ENCODE measurements at places on chromosomes 5 and 9.

DNA sequence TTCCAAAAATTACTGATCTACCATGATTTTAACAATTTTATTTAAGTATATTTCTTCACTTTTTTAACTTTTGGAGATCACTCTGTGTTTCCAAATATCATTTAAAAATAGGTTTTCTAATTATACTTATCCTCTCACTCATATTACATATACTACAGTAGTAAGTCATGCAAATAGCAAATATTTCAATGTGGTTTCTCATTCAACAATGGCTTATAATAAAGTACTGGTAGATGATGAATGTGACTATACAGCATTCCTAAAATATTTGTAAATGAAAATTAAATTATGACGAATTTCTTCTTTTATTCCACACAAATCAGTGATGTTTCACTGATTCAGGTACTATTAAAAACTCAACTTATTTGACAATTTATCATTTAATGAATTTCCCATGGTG is 176.3 kb upstream of the MEF2C start:
- DNase-seq, result no peak

DNA sequence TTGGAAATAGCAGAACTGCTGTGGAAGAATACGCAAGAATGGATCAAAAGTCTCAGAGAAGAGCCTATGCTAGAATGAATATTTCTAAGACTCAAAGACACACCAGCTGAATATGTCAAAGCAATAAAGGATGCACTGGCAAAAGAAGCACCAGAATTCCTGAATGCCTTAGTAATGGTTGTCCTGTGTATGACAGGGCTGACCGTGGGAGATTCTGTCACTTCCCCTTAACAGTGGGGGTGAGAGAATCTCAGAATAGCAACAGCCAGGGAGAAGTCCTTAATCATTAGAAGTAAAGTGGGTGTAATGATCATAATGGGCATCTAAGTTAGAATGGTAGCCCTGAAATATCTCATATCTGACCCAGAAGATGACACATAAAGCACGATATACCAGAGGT is 14.6 kb upstream of the PRR16 start:
- DNase-seq, result no peak

- DNase-seq, result no peak
Measured at GRCh38 chr5:134227776-134228175, 1.9 kb upstream of the PPP2CA start.

GRCh38 chr5:33608344-33609041 is 167.7 kb downstream of the TARS1 start:
- DNase-seq, result no peak

DNA sequence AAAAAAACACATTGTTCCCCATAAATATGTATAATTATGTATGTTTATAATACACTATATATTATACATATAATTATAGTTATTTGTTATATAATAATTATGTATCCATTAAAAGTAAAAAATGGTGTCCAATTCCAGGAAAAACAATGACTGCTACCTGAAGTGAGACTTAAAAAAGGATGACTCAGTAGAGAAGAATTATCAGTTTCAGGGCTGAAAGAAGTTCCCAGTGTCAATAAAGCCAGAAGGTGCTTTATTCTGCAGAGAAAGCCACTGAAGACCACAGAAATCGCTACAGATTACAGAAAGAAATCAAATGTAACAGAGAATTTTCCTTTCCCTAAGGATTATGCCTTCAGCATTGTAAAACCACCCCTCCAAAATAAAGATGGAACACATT is 50.9 kb downstream of the ANKRD31 start:
- no peak for DNase-seq

DNA sequence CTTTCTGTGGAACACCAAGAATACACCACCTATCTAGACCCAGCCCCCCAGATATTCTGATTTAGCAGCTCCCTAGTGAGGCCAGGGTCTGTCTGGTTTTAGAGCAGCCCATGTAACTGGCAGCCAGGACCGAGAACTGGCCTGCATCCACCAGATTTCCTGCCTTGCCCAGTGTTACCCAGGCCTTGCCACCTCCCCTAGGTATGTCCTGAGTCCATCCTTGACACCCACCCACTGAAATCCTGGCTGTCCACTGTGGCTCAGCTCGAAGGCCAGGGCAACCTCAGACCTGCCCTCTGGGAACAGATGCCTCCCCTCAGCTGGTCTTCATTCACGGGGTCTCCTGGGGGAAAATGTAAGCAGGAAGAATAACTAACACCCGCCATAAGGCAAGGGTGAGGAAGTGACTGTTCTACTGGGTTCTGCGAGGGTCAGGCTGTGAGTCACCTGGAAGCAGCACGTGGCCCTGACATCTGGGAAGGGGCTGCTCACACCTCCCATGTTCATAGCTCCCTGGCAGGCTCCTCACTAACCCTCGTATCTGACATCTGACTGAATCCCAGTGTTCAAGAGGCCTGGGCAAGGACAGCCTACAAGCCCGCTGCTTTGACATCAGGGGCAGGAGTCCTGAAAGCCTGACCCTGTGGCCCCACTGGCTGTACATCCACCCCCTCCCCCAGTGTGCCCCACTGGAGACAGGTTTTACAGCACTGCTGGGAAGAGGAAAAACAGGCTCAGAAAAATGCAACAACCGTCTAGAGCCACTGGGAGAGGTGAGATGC is 72.7 kb downstream of the SEMA4D start:
- no peak for DNase-seq

DNA sequence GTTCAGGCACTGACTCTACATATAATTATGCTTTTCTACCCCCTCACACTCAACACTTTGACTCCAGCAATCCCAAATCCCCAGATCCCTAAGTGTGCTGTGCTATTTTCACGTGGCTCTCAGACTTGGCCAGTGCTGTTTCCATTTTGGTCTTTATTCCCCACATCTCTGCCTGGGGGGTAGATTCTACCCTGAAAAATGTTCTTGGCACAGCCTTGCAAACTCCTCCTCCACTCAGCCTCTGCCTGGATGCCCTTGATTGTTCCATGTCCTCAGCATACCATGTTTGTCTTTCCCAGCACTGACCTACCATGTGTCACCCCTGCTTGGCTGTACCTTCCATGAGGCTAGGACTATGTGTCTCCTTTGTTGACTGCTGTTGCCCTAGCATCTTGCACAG is 43.0 kb downstream of the FXN start:
- DNase-seq, result no peak

DNA sequence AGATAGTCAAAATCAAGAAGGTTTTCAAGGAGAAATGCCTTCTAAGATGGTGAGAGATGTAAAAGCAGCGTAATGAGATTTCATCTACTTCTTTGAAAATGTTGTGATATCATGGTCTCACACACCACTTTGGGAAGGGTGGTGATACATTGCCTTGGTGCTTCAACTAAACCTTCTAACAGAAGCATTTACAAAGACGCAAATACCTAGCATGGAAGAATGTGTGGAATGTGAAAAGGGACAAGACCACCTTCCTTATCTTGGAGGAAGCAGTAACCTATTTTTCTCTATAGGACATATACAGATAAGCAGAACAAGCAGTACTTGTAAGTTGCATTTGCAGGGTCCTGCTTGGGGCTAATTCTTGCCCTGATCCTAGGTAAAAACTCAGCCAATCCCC is 38.8 kb downstream of the PCA3 start:
- DNase-seq, result no peak

DNA sequence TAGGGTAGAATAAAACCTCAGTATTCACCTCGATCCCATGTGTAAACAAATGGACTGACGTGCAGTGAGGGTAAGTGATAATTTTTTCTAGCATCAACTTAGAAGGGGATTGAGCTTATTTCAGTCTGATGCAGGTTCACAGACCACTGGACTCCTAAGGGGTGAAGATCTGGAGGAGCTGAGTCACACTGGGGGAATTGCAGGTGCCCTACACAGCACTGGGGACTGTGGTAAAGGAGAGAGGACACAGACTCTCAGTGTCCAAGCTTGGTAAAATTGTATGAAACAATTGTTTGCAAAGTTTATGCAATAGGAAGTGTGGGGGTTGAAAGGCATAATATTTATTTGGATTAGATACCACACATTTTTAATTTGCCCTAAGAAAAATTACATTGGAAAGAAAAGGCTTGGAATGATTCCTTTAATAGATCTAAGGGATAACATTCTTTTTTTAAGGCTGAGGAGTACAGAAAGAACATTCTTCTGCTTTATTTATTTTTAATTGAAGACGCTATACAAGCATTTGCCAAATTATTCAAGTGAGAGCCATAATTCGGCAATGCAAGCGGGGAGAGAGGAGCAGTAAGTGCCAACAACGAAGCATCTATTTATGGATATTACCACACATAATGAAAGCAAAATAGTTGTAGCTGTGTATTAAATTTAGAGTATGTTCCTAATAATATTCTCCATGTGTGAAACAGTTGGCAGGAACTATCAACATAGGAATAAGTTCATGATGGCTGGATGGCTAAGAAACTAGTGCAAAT is 766.9 kb upstream of the ADAMTS16 start:
- DNase-seq, result no peak

DNA sequence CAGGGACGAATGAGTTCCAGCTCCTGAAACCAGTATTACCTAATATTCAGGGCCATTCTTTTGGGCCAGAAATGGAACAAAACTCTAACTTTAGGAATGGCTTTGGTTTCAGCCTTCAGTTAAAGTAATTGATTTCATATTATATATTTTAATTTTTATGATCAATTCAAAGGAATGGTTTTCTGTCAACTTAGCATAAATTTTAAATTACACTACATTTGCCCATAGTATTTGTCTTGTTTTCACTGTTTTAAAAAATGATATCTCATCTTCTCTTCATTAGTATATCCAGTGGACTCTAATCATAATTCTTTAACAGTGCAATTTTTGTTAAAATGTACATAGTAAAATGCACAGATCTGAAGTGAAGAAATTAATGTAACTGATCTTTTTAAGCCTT is 1.9 kb upstream of the PCDHB16 start:
- DNase-seq, result no peak

- DNase-seq, result no peak
Measured at GRCh38 chr5:34691326-34691725, 35.2 kb downstream of the RAI14 start.

DNA sequence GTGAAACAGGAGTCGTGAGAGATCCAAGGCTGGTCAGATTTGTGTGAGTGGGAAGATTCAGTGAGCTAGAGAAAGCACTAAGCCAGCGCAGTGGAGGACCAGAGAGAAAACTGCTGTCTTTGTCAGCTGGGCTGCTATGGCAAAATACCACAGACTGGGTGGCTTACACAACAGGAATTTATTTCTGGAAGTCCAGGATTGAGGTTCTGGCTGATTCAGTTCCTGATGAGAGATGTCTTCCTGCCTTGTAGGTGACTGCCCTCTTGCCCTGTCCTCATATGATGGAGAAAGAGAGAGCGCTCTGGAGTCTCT is 24.2 kb upstream of the ANKRD33B start:
- DNase-seq, result no peak

DNA sequence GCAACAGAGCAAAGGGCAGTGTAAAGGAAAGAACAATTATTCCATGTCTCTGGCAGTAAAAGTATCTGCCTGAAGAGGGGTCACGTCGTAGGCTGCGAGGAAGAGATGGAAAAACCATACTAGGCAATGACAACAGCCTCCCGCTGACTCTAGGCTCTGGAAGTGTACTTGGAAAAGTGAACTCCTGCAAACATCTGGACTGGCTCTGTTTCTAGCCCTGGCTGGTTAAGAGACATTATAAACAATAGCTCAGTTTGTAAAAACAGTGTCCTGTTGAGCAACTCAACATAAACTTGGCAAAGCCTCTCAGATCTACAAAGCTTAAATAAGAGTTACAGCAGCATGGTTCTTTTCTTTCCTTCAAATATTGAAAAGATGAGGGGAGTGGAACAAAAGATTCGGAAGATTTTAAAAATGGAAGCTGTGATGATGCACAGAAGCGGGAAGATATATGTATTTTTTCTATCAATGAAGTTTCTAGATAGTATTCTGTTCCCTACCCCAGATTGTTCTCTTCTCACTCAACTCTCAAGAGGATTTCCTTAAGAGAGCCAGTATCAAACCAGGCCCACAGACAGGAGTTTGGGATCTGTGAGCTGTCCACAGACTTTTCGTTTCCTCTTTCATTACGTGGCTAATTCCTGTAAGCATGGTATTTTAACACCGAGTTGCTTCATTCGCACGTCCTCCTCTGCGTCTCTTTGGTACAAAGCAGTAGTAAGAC is 79.4 kb downstream of the SPTLC1 start:
- no peak for DNase-seq

DNA sequence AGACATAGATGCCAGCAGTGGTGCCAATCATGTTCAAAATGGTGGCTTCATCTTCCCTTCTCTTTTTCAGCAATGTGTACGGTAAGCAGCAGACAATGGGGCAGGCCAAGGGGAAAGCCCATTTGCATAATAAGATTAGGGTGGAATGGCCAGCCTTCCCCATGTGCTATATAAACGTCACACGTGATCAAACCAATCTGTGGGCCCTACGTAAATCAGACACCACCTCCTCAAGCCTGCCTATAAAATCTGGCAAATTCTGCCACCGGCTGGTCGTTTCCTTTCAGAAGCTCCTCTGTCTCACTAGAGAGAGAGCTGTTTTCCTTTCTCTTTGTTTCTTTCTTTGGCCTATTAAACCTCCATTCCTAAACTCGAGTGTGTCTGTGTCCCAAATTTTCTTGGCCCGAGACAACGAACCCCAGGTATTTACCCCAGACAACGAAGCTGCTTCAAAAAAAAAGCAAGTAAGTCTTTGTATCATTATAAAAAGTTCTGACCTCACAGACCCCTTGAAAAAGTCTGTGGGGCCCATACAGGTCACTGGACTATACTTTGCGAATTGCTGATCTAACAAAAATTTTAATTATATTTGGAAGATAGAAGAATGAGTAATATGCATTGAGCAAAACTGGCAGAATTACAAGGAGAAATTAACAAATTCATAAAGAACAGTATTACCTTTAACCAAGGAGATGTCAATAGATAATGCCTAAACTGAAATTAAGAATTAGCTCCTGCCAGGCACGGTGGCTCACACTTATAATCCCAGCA is 15.2 kb downstream of the ZBTB5 start:
- peak; percentile 85 for DNase-seq

Data from midbrain (tissue), 1 donor.